ENCODE measurements at places on chromosomes 2 and 18. TPM values are rescaled to one million over a fixed set of nuclear protein-coding genes. Genes with fewer than 3 reads are reported as not detected.

Gene ASB18
- total RNA-seq: not detected

Gene SPATS2L
- 96.8 TPM for total RNA-seq

Gene ST8SIA3
- total RNA-seq: 0.17 TPM

Gene ANKRD30B
- total RNA-seq: not detected

Gene CTAGE1
- total RNA-seq: 0.06 TPM

Gene TEKT4
- 4.1 TPM for total RNA-seq

GRCh38 chr2:23593752-23594459, 208.9 kb downstream of the KLHL29 start:
- H3K27ac ChIP-seq: no peak overlapping the region
- DNase-seq: no peak
- no peaks in the 10 kb centered on the region for H3K4me1 ChIP-seq

DNA sequence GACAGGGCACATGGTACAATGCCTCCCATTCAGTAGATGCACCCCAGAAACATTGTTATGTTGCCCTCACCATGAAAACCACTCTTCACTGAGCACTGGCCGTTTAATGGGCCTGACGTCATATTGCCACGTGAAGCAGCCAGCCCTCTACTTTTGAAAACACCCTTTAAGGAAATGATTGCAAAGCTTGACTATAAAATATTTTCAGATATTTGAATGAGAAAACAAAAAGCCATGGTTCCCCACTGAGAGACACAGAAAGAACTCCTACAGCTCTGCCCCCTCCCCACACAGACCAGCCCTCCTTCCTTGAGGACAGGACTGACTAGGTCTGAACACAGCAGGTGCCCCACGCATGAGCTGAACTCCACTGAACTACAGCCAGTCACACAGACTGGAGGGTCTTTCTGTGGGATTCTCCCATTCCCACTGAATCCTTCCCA, 349.1 kb downstream of the ANAPC1 start:
- no peaks in the 10 kb centered on the region for H3K36me3 ChIP-seq
- peak; percentile 44 for DNase-seq
- H3K27me3 ChIP-seq: no peaks in the 10 kb centered on the region
- H3K4me3 ChIP-seq: no peak overlapping the region
- no peak overlapping the region for H3K27ac ChIP-seq

GRCh38 chr2:197309691-197310231, 819 bp downstream of the ANKRD44 start:
- no peaks in the 10 kb centered on the region for H3K27me3 ChIP-seq
- DNase-seq: peak; percentile 61
- H3K27ac ChIP-seq: peak overlapping the region; percentile 21

GRCh38 chr2:204110751-204111516, 174.4 kb downstream of the ICOS start:
- no peaks in the 10 kb centered on the region for H3K36me3 ChIP-seq
- DNase-seq: peak; percentile 90
- no peak overlapping the region for H3K27ac ChIP-seq
- no peaks in the 10 kb centered on the region for H3K27me3 ChIP-seq

GRCh38 chr2:43675646-43676321, 445 bp downstream of the C1GALT1C1L start:
- no peak for DNase-seq
- no peaks in the 10 kb centered on the region for H3K27me3 ChIP-seq
- H3K36me3 ChIP-seq: peaks cover 13% of the 10 kb centered on the region
- H3K27ac ChIP-seq: no peak overlapping the region

GRCh38 chr2:25369876-25370275, 28.2 kb upstream of the DNMT3A start:
- H3K27ac ChIP-seq: no peak overlapping the region
- no peak for DNase-seq
- H3K4me3 ChIP-seq: no peak overlapping the region

DNA sequence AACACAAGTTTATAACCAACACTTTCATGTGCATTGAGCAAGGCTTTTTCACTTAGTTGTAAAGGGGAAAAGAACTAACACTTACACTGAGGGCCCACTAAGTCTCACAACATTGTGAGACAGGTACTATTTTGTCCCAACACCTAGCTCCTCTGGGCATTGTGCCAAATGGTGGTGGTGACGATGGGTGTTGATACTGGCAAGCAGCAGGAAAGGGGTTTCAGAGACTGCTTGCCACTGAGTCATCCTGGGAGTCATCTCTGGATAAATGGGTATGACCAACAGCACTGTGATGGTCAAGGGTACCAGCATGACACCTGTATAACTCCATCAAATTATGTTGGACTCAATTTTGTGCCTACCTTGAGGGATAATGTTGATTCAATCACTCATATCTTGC, 138.8 kb upstream of the ITGA6 start:
- no peaks in the 10 kb centered on the region for H3K4me1 ChIP-seq
- H3K27me3 ChIP-seq: no peaks in the 10 kb centered on the region
- no peaks in the 10 kb centered on the region for H3K36me3 ChIP-seq
- peak; percentile 19 for DNase-seq
- H3K27ac ChIP-seq: no peak overlapping the region

DNA sequence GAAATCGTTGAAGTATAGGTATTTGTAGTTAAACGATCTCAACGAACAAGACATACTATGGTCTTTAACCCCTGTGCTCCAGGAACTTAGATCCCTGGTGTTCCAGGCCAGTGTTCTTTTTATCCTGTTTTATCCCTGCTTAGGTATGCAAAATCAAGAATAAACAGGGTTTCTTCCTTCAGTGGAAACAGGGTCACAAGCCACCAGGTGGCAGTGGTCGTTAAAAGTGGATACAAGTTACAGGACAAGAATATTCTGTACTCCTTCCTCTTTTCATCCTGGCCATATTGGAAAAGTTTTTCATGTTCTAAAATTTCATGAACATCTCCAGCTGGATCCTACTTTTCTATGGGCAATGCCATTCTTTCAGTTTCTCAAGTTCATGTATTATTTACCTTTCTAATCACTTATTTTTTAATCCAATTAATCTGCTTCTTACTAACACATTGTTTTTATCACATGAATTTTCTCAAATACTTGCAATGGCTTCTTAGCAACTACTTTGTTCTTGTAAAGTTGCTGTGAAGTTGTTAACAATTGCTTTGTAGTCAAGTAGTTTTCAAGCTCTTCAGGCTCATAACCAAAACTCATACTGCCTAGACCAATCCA, 16.4 kb upstream of the HNMT start:
- no peak overlapping the region for H3K4me3 ChIP-seq
- H3K27ac ChIP-seq: no peak overlapping the region
- no peaks in the 10 kb centered on the region for H3K4me1 ChIP-seq
- peak; percentile 71 for DNase-seq
